ENCODE measurements at places on chromosomes 7 and 10.
A peak's percentile ranks its signal among the peaks of the same experiment; 100 is the strongest.

- no peak for DNase-seq
Observed at GRCh38 chr7:88315522-88315921, 8.8 kb upstream of the STEAP4 start.

GRCh38 chr10:123930340-123931001 lies 38.9 kb upstream of the CPXM2 start:
- DNase-seq, result peak; percentile 94

GRCh38 chr10:75957314-75958120 lies 526.1 kb downstream of the LRMDA start:
- DNase-seq, result no peak

DNA sequence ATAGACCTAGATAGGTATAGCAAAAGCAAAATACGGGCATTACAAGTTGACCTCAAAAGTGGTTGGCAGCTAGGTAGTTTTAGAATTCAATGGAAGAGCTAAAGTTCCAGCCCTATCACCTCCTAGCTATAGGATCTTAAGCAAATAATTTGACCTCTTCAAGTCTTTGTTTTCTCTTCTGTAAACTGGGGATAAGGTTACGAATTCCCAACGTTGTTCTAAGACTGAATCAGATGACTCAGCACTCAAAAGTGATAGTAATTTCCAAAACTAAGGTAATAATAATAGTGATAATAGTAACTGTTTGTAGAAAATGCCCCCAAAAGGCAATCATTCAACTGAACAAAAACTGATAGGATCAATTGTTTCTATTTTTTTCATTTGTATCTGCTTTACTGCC lies 445.2 kb downstream of the KCNMA1 start:
- no peak for DNase-seq

DNA sequence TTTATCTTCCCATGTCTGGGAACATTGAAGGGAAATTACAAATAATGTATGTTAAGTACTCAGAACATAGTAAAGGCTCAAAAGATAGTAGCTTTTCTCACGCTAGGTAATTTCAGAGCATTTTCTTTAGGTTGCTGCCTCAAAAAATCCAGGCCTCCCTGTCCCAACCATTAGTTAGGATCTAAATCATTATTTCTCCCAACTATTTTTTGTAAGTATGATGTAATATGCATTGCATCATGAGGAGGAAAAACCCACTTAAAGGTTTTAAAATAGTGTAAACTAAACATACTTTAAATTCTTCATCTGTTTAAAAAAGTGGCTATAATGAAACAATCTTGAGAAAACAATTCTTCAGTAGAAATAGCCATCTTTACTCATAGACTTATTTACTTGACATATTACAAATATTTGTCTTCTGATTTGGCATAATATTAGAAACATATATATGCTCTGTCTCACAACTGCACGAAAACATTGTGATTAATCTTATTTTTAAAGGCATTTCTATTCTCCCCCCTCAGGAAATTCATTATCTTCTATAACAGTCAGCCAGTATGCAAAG lies 329.3 kb downstream of the ELMO1 start:
- DNase-seq, result no peak

- peak; percentile 56 for DNase-seq
Observed at GRCh38 chr10:31896968-31897384, 31.7 kb downstream of the ARHGAP12 start.

GRCh38 chr10:122112625-122113160 lies 123.7 kb downstream of the TACC2 start:
- peak; percentile 85 for DNase-seq

GRCh38 chr10:43846968-43847367 lies 198.3 kb upstream of the ZNF32 start:
- no peak for DNase-seq

GRCh38 chr7:150778738-150779301 lies 21.3 kb downstream of the TMEM176B start:
- peak; percentile 1 for DNase-seq

GRCh38 chr10:106560925-106561640 lies 603.4 kb downstream of the SORCS1 start:
- DNase-seq, result no peak

GRCh38 chr10:58028597-58029366 lies 238.9 kb downstream of the IPMK start:
- peak; percentile 81 for DNase-seq
